ENCODE measurements at places on chromosomes 11 and 22.

DNA sequence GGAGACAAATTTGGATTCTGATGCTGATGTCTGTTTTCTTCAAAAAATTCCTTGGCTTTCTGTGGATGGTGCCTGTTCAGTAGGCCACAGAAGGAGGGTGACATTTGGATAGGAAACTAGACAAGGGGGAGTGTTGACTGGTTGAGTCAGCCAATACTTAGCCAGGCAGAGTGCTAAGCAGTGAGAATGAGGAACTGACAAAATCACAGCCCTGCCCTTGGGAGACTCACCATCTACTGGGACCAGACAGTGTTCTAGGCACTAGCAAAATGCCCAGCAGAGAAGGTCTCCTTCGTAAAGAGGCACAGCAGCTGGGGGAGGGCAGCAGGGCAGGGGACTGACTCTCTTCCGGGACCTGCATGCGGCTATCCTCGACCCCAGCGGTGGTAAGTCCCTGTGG is 190.2 kb downstream of the DSCAML1 start:
- DNase-seq = no peak

DNA sequence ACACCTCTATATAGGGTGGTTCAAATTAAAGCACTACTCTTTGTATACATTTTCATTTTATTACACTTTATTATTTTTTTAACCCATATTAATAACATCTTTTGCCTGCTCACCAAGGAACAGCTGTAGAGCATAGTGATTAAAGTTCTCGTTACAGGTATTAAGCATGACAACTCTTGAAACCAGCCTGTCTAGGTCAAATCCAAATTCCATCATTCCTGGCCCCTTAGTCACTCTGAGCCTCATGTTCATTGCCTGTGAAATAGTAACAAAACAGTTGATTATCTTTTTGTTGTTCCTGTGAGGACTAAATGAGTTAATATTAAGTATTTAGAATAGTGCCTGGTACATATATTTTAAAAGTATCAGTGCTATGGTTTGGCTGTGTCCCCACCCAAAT is 334.5 kb downstream of the RAB38 start:
- no peak for DNase-seq

DNA sequence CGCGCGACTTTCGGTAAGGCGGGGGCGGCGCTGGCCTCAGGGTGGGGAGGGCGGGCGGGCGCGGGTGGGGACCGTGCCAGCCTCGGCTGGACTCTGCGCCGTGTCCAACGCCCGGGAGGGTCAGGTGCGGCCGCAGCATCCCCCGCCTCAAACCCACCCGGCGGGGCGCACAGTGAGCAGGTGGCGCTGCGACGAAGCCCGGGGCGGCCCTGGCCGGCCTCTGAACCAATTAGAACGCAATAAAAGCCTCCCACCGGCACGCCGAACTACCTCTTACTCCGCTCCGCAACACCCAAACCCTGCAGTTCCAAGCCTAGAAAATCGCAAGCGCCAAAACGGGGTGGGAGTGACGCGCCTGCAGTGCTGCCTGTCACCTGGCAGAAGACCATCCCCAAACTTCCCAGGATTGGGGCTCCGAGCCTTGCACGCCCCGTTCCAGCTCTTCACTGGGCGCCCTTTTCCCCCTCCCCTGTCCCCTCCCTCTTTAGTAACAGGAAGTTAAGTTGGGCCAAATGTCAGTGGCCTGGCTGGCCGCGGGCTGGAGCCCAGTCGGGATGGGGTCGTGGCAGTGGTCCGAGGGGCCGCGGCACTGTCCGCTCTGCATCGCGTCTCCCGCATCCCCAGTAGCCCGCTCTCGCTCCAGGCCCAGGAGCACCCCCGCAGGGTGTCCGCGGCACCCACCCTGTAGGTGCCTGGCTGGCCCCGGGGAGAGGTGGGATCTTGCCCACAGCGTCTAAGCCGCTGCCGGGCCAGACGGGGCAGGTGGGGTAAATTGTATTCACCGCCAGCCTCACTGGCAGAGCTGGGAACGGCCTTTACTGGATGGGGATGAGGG is 541 bp downstream of the MICAL2 start:
- DNase-seq = no peak

GRCh38 chr11:114311946-114312345 is 15.7 kb downstream of the NNMT start:
- DNase-seq = no peak

DNA sequence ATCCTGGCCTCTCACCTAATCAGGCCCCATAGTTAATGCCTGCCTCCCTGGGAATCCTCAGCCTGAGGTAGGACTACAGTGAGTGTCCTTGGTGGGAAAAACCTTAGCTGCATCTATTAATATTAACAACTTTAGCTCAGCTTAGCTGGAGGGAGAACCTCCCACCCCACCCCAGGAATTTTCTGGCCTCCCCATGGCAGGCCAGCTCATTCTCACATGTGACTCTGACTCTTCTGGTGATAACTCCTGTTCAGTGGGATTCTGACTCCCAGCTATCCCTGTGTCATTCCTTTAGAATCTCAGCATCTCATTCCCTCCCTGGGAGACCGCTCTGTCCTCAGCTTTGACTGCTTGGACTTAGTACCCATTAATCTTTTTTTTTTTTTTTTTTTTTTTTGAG is 14.5 kb downstream of the ART5 start:
- no peak for DNase-seq

GRCh38 chr11:5129457-5129877 is 8.7 kb downstream of the OR52A5 start:
- no peak for DNase-seq

DNA sequence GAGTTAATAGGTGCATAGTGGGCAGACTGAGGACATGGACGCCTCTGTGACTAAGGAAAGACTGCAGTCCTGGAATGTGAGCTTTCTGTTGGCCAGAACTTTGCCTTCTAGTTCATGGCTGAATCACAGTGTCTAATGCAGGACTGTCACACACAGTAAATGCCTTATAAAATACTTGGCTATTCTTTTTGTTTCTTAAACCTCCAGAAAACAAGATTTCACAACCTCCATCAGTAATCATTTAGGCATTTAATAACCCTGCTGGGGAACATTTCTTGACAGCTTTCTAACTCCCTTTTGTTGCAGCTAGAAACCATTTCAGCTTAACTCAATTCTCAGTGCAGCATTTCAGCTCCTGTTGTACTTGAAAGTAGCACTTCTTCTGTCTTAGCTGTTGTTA is 335.8 kb upstream of the DDI1 start:
- no peak for DNase-seq

GRCh38 chr11:134921938-134922337 is 509.9 kb upstream of the B3GAT1 start:
- no peak for DNase-seq

GRCh38 chr11:85694385-85694980 is 8.5 kb upstream of the CCDC89 start:
- DNase-seq = no peak

GRCh38 chr11:130031945-130032344 is 29.3 kb upstream of the PRDM10 start:
- no peak for DNase-seq

DNA sequence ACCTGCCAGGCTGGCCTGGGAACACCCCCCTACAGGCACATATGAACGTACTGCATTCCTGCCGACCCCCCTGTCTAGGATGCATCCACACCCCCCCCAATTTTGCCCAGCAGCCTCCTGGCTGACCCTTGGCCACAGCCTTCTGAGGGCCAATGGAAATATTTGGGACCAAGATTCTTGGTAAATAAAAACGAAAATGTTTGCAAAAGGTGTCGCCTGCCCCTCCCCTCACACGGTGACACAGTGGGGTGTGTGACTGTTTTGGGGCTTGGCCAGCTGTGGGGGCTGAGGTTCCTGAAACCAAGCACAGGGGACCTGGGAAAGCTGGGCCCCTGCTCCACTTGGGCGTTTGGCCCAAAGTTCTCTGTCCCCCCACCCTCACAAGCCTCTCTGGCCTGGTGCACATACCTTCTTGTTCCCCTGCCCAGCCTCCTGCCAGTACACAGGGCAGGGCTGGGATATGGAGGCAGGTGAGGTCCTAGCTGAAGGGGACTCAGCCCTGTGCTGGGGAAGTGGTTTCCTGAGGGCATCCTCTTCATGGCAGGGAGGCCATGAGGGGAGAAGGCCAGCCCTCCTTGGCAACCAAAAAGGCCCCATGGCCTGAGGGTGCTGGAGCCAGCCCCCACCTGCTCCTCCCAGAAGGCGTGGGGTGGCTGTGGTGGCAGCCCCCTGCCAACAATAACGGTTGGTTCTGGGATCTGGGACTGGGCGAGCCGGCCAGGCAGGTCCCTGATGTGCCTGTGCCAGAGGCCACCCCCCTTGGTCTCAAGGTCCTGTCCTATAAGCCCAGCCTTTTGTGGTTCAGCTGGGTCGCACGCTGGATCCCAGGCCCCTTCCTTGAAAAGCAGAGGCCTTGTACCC is 2.1 kb upstream of the CRACR2B start:
- DNase-seq = no peak

DNA sequence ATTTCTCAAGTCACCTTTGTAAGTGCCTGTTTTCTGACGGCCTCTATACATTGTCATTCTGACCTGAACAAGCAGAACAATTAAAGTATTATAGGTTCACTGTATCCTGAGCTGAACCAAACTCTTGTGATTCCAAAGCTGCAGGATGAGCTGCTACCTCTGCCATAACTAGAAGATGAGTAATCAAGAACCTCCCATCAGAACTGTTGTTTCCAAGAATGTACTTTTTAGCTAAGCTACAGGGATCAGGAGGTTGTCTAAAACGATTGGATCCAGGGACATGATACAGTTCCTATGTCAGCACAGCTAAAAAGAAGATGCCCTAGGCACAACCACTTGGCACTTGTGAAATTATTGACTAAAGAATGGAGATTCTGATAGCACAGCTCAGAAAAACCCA is 288.4 kb upstream of the CCDC90B start:
- DNase-seq = no peak

GRCh38 chr11:73431396-73431795 is 55.2 kb downstream of the RELT start:
- no peak for DNase-seq

- DNase-seq = no peak
Measured at GRCh38 chr11:68315171-68315920, 3.0 kb downstream of the LRP5 start.

GRCh38 chr11:45754261-45754709 is 50.7 kb upstream of the SLC35C1 start:
- no peak for DNase-seq

DNA sequence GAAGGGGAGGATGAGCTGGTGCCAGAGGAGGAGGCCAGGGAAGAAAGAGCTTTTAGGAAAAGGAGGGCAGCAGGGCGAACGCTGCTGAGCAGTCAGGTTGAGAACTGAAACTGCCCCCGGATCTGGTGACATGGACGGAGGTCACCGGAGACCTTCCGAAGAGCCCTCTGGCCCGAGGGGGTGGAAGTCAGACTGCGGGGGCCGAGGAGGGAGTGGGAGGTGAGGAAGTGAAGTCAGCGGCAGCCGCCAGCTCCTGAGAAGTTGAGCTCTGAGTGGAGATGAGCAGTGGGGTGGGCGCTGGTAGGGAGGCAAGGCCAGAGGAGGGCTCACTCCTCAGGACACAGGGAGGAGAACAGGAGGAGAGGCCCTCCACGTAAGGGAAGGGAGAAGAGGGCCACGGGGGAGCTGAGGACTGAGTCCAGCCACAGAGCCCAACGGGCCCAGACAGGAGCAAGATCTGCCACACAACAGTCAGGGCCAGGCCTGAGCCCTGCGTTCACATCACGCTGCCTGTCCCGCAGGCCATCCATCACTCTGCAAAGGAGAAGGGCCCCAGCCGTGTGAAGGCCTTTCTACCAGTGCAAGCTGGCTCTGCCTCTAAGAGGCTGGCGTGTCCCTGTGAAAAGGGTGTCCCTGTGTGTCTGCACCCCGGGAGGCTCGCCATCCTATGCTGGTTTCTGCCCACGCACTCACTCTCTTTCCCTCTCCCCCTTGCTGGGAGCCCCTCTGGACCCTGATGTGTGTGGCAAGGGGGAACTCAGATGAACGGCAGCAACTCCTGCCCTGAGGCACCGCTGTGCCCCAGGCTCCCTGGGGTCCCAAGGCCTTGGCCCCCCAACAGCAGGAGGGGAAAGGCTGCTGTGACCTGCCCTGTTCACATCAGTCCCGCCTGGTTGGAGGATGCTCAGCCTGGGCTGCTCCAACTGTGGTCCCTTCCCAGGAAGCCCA is 19.0 kb upstream of the LRRC32 start:
- DNase-seq = no peak

DNA sequence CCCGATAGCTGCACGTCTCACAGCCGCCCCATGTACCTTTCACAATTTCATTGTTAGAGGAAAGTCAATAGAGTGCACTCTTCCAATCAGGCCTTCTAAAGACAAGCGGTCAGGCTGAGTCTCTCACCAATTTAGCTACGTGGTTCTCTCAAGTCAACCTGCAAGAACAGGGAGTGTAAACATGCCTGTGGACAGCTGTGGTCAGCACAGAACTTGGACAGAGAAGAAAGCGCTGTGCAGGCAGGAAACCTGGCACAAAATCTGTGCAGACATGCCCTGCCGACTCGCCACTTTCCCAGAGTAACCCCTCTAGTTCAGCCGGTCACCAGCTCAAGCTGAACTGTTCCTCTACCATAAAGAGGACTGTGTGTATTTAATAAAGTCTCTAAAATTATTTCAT is 39.5 kb downstream of the CHKA start:
- DNase-seq = no peak

DNA sequence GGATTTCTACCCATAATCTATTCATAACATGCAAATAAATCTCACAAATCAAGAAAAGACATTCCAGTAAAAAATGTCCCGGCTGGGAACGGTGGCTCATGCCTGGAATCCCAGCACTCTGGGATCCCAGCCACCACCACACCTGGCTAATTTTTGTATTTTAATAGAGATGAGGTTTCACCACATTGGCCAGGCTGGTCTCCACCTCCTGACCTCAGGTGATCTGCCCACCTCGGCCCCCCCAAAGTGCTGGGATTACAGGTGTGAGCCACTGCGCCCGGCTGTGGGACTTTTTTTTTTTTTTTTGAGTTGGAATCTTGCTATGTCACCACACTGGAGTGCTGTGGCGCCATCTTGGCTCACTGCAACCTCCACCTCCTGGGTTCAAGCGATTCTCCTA is 4.7 kb downstream of the CHID1 start:
- no peak for DNase-seq

DNA sequence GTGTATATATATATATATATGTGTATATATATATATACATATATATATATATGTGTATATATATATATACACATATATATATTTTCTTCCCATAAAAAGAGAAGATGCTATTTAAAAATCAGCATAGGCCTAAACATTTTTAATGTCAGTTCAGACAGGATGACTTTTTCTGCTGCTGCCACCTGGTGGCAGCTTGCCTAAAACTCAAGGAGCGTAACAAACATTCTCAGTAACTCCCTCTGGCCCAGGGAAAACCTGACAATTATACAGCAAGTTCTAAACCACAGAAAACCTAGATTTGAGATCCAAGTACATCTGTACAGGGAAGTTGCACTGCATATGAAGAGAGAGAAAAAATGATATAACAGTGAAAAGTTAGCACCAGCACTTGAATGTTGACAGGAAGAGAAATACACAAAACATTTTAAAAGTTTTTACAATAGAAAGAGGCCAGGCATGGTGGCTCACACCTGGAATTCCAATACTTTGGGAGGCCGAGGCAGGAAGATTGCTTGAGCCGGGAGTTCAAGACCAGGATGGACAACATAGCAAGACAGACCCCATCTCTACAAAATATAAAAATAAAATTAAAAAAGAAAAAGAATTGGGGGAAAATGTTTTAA is 16.6 kb downstream of the OR8A1 start:
- DNase-seq = peak; percentile 23

- DNase-seq = no peak
Measured at GRCh38 chr22:48333323-48333763, 1494.3 kb downstream of the BRD1 start.

All from activated CD4-positive, alpha-beta T cell treated with anti-CD3 and anti-CD28 coated beads for 24 hours (primary cell).